ENCODE measurements at places on chromosomes 3 and 15.

- no peak for DNase-seq
These were observed 14.7 kb downstream of the CCR1 start for GRCh38 chr3:46193436-46193835.

DNA sequence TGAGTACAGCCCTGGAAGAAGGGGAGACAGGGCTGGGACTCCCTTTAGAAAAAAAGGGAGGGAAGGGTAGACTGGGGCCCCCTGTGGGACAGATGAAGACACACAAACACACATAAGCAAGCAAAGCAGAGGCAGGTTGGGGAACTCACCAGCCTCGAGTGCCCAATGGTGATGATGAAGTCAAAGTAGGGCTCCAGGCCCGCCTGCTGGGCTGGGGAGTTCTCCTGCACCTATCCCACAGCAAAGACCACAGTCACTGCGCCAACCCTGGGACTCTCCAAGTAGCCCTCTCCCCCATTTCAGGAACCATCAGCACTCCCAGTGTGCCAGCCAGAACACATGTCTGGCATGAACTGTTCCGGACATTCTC, 4.1 kb downstream of the GORASP1 start:
- no peak for DNase-seq

- DNase-seq: no peak
These were observed 65.3 kb downstream of the CPN2 start for GRCh38 chr3:194285850-194286197.

- no peak for DNase-seq
These were observed 78.8 kb downstream of the TLE3 start for GRCh38 chr15:70018646-70019600.

- DNase-seq: no peak
These were observed 26.0 kb downstream of the FBLN2 start for GRCh38 chr3:13574798-13575451.

DNA sequence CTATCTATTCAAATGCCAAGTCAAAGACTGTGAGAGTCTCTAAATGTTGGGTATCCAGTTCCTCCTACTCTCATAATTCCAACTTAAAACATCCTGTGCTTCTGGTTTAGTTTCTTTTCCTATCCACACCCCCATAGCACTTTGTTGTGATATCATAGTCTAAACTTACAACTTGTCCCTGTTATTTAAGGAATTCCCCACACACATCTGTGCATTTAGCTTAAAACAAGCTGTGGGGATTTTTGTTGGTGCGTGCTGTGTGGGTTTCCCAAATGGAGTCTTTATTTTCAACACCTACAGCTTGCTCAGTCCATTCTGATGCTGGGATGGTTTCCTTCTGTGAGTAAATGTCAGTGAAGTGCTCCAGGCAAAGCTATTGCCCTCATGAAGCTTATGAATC, 167.3 kb downstream of the GMNC start:
- no peak for DNase-seq

DNA sequence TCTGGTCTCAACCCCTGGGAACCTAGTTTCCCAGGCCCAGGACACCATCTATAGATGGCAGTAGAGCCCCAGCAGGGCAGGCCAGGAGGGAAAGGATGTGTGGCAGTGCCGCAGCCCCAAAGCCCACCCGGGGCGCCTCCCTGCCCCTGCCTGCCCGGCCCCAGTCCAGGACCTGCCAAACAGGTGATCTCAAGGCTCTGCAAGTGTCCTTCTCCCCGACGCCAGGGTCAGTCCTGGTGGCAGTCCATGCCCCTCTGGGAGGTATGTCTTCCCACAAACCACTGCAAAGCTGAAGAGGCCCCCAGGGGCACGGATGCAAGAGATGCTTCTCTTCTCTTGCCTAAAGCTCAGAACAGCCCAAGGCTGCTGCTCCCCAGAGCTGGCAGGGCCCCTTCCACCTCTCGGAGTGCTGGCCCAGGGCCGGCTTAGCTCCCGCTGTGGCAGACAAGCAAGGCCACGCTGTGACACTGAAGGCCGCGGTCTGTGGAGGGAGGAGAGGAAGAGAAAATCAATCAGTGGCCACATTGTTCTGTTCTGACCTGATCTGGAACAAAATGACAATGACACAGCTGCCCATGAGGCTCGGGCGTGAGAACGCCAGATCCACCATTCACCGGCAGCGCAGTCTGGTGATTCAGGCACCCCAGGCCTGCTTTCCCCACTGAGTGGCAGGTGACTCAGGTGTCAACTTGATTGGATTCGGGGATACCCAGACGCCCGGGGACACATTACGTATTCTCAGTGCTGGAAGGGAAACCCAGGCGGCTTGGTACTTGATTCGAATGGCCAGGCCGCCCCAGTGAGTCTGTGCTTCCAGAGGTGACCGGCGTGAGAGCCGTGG, 34.0 kb downstream of the KLHL25 start:
- no peak for DNase-seq

DNA sequence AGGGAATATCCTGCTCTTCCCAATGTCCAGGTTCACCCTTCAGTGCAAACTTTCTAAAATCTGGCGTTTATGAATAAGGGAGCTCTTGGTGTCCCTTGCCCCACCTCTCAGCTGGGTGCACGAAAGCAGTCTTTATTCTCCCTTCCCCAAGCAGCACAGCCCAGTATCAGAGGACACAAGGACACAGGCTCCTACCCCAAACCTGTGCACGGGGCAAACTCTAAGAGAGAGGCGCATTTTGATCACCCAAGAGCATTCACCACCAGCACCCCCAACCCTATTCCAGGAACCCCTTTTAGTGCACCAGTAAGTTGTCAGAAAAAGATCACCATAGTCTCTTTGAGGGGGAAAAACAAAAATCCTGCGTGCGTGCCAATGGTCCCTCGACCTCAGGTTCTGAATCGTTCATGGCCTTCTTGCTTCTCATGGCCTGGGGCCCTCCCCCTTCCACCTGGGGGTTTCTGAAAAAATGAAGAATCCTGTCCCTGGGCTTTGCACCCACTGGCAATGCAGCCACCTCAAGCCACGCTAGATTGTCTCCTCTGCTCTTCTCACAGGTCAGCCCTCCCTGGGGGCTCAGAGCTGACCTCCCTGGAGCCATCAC, 78.9 kb downstream of the FAM174B start:
- DNase-seq: no peak

GRCh38 chr15:45703670-45704328, 69.0 kb downstream of the SQOR start:
- no peak for DNase-seq

- DNase-seq: no peak
These were observed 104.8 kb downstream of the ETFA start for GRCh38 chr15:76206325-76206976.

DNA sequence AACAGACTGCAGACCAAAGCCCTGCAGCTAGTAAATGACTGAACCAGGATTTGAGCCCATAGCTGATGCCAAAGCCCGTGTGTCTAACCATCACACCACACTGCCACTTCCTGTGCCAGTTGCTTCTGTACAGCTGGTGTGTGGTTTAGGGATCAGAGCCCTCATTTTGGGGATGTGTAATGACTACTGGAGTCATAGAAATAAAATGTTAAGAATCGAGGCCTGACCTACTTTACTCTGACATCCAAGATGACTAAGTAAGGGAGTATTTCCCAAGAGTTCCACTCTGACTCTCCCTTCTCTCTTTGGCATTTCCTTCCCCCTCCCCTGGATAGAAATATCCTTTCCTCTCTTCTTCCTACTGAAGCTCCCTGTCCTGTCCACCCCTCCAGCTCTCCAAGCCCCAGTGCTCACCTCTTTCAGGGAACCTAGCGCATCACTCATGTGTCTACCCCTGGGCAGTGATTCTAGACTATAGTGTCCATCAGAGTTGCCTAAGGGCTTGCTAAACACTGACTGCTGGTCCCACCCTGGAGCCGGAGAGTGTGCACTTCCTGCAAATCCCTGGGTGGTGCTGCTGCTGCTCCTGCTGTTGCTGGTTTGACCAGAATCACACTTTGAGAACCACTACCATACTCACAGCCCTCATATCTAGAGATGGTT, 53.8 kb downstream of the MGLL start:
- DNase-seq: peak; percentile 63

GRCh38 chr3:151576511-151577137, 115.8 kb upstream of the IGSF10 start:
- DNase-seq: no peak

DNA sequence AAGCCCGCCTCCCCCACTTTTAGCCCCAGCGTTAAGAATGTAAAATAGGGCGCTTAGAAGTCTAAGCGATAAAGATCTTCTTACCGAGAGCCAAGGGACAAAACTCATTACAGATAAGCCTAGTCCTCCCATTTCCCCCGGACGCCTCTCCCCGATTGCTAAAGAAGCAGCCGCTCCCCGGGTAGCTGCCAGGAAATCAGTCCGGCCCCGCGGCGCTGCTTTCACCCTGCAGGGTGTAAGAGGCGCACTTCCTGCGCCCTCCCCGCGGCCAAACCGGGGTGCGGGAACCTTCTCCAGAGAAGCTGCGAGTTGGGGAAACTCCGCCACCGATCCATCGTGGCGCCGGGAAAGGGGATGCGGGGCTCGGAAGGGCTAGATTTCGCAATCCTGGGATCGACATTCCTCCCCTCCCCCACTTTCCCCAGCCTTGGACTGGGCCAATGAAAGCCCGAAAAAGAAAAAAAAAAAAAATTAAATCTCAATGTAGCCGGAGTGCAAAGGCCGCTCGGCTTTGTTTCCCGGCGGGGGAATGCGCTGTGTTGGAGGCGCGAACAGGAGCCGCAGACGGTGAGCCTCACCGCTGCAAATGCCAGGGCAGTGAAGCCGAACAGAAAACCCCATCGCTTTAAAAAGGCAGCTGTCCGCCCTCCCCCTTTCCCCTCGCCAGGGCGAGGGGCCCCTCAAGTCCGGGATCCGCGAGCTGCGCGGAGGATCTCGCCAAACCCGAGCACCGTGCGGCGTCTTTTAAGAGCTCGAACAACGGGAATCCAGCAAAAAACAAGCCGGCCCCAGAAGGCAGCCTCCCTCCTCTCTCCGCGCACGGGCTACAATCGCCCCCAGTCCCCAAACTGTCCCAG, 626 bp upstream of the PTPRG start:
- DNase-seq: peak; percentile 80

DNA sequence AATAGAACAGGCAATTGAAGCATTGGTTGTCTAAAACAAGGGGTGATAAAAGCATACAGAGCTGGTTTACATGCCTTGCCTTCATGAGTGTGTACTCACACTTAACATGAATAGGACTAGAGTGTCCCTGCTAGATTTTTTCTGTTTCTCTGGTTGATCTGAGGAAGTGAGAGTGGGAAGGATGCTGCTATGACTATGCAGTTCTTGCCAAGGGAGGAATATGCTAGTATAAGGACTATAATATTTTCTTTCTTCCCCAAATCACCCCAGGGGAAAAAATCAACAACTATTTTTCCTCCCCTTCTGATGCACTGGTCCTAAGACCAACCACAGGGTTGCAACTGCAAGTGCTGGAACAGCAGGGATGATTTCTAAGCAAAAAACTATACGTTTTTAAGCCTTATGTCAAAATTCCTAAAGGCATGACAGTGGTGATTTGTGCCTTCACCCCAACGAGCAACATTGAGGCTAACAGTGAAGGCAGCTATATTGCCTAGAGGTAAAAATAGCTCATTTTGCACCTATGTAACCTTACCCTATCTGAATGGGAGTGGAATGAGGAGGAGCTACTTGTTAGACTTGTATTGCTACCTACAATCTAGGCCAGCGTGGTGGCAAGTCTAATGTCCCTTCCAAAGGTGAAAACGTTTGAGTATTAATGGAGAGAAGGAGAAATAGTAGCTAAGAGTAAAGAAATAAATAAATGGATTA, 33.5 kb upstream of the USP8 start:
- no peak for DNase-seq

DNA sequence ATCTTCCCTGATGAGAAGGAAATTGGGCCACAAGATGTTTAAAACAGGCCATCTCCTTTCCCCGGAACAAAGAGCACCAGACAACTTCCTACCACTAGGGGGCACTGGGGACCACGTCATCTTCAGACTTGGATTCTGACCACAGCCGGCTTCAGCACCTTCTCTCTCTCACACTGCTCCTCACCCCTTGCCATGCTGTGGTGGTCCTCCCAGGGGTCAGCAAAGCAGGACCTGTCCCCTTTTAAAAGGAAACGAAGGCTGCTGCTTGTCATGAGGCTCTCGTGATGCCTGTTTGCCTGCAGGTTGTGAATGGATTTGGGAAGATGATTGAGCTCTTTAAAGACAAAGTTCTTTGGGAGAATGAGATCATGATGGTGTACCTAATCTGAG, 16.2 kb downstream of the RFT1 start:
- peak; percentile 61 for DNase-seq

DNA sequence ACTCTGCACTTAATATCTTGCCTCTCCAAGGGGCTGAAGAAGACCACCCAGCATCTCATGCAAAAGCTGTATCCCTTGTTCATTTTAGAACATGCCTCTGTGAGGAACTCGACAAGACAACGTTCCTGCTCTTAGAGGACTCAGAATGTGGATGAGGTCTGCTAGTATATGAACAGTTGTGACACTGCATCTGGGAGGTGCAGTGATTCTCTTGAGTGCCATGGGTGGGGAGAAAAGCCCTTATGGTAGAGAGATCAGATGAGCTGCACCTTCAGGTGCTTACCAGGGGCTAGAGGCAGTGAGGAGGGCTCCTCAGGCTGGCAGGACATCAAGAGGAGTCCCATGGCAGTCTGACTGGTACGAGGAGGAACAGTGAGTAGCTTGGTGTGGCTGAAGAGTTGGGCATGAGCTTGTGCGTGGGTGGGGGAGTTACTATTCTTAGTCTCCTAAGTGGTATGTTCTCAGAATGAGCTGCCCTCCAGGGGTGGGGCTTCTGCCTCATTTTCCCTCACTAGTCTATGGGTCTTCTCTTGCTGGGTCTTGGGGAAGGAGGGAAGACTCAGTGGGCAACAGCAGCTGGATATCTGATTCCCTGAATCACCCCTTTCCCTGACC, 56.7 kb upstream of the ATP2B2 start:
- no peak for DNase-seq

DNA sequence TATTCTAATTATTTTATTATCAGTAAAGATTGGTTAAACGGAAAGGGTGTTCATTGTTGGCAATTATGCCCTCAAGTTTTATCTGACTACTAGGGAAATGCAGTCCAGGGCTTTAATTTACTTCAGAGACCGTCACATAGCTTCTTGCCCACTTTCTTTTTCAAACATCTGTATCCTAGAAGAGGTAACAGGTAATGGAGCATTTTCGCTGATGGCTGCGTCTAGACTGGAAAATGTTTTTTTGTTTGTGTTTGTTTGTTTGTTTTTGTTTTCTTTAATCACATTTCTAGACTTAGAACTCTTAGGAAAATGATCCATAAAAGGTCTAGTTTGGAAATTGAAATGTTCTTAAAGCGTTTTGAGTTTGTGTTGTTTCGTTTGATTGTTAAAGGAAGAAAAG, 71.4 kb downstream of the ANXA2 start:
- DNase-seq: no peak

- DNase-seq: peak; percentile 88
These were observed 13.3 kb downstream of the MYD88 start for GRCh38 chr3:38151667-38152265.

DNA sequence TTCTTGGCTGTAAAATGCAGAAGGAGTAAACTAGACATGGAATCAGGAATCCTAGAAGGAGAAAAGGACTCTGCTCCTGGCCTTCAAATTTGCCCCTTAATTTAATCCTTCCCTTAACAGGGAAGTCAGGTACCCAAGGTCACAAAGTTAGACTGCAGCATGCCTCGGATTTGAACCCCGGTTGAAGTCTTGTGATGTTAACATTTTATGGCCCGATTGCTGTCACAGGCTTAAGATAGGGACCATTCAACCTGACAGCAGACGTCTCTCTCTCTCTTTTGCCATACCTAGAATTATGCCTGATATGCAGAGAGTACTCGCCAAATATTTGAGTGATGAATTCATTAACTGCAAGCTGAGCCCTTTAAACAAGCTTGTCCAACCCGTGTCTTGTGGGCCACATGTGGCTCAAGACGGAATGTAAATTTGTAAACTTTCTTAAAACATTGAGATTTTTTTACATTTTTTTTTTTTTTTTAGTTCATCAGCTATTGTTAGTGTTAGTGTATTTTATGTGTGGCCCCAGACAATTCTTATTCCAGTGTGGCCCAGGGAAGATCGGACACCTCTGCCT, 217.2 kb downstream of the THSD4 start:
- no peak for DNase-seq
